ENCODE measurements at places on chromosomes 6 and 20.
A peak's percentile ranks its signal among the peaks of the same experiment; 100 is the strongest.

DNA sequence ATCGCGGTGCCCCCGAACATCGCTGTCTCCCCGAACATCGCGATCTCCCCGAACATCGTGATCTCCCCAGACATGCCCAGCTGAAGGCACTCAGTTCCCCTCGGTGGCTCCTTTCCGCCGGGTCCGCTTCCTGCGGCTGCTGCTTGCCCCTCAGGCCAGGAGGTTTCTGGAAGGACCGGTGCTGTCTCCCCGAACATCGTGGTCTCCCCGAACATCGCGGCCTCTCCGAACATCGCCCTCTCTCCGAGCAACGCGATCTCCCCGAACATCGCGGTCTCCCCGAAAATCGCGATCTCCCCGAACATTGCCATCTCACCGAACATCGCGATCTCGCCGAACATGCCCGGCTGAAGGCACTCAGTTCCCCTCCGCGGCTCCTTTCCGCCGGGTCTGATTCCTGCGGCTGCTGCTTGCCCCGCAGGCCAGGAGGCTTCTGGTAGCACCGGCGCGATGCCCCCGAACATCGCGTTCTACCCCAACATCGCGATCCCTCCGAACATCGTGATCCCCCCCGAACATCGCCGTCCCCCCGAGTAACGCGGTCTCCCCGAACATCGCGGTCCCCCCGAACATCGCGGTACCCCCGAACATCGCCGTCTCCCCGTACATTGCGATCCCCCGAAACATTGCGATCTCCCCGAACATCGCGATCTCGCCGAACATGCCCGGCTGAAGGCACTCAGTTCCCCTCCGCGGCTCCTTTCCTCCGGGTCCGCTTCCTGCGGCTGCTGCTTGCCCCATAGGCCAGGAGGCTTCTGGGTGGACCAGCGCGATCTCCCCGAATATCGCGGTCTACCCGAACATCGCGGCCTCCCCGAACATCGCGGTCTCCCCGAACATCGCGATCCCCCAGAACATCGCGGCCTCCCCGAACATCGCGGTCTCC is 808 bp downstream of the ULBP1 start:
- peak; percentile 49 for DNase-seq

DNA sequence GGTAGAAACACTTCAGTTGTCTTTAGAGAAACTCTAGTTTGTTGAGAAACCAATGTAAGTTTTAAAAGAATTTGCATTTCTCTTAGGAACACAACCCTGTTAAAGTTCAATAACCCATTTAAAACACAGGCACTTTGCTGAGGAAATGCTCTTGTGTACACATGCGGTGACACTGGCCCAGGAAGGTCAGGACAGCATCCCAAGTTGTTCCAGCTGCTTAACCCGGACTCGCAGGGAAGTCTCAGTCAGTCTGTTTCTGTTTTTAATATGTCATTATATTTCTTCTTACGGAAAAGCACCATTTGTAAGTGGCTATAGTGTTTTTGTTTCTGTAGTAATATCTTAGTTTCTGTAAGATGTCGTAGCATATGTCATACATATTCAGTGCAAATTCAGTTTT is 36.9 kb downstream of the RIN2 start:
- DNase-seq: no peak

- no peak for DNase-seq
Observed at GRCh38 chr6:50706575-50706974, 6.8 kb upstream of the TFAP2D start.

DNA sequence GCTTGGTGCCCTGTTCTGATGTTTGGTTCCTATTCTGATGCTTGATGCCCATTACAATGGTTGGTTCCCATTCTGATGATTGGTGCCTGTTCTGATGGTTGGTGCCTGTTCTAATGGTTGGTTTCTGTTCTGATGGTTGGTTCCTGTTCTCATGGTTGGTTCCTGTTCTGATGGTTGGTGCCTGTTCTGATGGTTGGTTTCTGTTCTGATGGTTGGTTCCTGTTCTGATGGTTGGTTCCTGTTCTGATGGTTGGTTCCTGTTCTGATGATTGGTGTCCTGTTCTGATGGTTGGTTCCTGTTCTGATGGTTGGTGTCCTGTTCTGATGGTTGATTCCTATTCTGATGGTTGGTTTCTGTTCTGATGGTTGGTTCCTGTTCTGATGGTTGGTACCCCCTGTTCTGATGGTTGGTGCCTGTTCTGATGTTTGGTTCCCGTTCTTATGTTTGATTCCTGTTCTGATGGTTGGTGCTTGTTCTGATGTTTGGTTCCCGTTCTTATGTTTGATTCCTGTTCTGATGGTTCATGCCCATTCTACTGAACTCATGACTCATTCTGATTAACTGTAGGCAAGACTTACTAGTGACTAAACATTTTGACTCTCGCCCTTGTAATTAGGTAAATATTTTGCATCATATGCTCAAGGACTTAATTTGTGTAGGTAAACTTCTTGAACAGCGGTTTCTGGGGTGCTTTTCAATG is 146.2 kb downstream of the DLL1 start:
- DNase-seq: peak; percentile 6

DNA sequence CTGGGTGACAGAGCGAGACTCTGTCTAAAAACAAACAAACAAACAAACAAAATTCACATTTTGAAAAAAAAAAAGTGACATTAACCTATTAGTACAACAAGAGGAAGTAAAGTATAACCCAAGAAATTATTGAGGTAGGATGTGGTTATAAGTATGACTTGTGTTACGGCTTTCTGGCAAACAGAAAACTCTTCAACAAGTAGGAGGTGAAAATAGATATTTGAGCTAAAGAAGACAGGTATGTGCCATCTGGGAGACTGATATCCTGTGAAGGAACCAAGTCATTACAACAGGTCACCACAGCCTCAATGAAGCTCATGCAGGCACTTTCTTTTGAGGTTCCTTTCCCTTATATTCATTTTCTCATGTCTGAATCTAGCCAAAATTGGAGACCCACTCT is 28.8 kb downstream of the TLDC2 start:
- DNase-seq: no peak

GRCh38 chr20:39702701-39703349 is 740.7 kb downstream of the DHX35 start:
- DNase-seq: no peak

GRCh38 chr6:112254921-112255320 is 554 bp upstream of the LAMA4 start:
- no peak for DNase-seq

DNA sequence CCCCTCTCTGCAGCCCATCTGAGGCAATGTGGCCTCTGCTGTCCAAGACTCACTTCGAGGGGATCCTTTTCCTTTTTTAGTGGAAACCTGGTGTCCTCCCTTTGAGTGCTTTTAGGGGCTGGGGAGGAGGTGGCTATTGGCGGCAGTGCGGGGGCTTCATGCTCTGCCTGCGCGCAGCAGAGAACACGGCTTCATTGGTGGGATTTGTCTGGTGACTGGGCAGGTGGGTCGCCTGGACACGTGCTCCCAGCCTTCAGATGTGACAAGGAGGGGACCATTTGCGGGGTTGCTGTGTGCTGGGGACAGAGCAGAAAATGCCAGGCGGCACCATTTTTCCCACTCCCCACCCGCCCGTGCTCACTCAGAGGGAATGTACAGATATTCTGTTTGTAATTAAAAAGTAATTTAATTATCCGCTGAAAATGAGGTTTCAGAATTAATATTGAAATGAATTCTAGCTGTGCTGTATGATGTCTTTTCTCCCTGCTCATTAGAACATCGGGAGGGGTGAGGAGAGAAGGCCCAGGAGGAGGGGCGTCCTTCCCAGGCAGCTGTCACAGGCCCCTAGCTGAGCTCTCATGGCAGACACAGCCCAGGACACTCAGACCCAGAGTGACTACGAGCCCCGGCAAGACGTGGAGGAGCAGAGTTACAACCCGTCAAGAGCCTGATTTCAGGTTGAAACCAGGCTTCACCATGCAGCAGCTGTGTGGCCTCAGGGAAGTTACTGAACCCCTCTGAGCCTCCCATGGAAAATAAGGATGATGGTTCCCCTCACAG is 417.2 kb upstream of the SULF2 start:
- no peak for DNase-seq

- DNase-seq: no peak
Observed at GRCh38 chr20:47355489-47356219, 845 bp downstream of the ZMYND8 start.

DNA sequence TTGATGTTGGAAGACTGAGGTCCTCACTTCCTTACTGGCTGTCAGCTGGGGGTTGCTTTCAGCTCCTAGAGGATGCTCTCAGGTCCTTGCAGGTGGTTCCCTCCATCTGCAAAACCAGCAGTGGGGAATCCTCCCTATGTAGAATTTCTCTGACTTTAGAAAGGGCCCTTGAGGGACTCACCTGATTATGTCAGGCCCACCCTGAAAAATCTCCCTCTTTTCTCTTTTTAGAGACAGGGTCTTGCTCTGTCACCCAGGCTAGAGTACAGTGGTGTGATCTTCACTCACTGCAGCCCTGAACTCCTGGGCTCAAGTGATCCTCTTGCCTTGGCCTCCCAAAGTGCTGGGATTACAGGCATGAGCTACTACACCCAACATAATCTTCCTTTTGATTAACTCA is 102.9 kb upstream of the MCHR2 start:
- DNase-seq: no peak

GRCh38 chr6:115512923-115513322 is 547.8 kb downstream of the FRK start:
- no peak for DNase-seq

- DNase-seq: no peak
Observed at GRCh38 chr6:28269492-28269891, 2.5 kb downstream of the ZSCAN26 start.
